ENCODE measurements at places on chromosomes 6 and 20.

DNA sequence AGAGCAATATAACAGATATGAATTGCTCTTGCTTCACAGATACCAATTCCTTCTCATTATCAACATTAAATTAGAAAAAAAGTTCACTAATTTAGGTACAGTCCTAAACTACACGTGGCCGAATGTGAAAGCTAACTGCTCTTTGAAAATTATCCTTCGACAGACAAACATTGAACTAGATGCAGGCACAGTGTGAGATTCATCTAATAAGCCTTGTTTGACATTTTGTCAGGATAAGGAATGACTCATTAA is 1.1 kb downstream of the FAM184A start:
- no peak for DNase-seq

GRCh38 chr6:142861711-142862110 is 83.3 kb downstream of the HIVEP2 start:
- no peak for DNase-seq

DNA sequence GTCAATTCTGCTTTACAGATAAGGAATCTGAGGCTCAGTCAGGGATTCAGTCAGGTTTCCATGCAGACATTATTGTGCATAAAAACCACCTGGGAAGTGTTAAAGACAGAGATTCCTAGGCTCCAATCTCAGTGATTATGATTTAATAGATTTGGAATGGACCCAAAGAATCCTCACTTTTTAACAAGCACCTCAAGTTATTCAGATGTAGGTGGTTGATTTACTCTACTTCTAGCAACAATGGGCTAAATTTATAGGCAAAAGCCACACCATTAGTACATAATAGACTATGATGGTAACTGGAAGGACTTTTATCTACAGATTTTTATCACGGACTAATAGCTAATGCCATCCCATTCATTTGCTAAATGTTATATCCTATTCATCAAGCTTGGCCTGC is 9.0 kb downstream of the ENPP1 start:
- no peak for DNase-seq

- DNase-seq: no peak
Observed at GRCh38 chr20:22307409-22307808, 277.0 kb downstream of the FOXA2 start.
